Stimulated activated CD4-positive, alpha-beta T cell treated with anti-CD3 and anti-CD28 coated beads, TNF-alpha, amount 100 ng/mL, for 4 hours (primary cell): ENCODE measurements at places on chromosomes 7 and 10.

GRCh38 chr7:80380957-80381356 is 130.9 kb downstream of the GNAT3 start:
- DNase-seq: no peak

DNA sequence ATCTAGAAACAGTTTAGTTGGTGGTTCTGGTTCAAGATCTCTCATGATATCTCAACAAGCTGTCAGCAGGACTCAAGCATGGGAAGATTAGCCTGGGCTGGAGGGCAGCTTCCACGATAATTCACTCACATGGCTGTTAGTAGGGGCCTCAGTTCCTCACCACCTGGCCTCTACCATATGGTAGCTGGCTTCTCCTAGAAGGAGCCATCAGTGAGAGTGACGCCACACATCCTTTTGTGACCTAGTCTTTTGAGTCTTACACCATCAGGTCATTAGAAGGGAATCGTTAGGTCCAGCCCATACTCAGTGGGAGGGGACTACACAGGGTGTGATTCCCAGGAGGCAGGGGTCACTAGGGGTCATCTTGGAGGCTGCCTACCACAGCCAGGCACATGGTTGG is 239.3 kb upstream of the PLPP4 start:
- no peak for DNase-seq

DNA sequence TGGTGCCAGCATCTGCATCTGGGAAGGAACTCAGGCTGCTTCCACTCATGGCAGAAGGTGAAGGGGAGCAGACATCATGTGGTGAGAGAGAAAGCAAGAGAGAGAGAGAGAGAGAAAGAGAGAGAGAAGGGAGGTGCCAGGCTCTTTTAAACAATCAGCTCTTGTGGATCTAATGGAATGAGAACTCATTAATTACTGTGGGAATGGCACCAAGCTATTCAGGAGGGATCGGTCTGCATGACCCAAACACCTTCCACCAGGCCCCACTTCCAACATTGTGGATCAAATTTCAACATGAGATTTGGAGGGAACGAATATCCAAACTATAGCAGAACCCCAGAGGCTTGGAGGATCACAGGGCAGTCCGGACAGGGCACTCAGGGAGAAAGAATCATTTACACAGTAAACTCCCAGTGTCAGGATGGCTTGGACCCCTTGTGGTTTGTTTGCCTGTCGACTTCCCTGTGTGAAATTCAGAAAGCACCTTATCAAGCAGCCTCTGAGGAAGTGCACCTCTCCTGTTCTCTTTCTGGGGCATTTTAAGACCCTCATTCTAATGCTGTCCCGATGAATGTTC is 308.5 kb downstream of the REEP3 start:
- no peak for DNase-seq

GRCh38 chr7:128135515-128136214 is 104.4 kb upstream of the LRRC4 start:
- DNase-seq: peak; percentile 45

- no peak for DNase-seq
Measured at GRCh38 chr10:13851906-13852305, 265.1 kb downstream of the PRPF18 start.

GRCh38 chr10:29183301-29183945 is 105.4 kb upstream of the LYZL1 start:
- no peak for DNase-seq

- DNase-seq: no peak
Measured at GRCh38 chr10:126060261-126060931, 164.0 kb downstream of the FANK1 start.

DNA sequence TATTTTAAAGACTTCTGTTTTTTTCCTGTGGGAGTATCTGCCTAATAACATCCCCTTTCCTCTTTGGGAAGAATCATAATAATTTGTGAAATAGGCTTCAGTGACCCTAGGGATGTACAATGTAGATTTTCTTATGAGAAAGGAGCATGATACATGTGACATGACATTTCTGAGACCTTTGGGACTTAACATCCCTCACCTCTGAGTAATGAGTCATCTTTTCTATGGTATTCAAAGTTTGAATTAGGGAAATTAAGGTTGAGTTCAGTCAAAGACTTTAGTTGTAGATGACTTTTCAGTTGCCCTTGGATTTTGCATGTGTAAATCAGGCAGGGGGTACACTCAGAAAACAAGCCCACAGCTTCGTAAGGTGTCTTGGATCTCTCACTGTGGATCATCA is 14.3 kb downstream of the GRK5 start:
- no peak for DNase-seq

DNA sequence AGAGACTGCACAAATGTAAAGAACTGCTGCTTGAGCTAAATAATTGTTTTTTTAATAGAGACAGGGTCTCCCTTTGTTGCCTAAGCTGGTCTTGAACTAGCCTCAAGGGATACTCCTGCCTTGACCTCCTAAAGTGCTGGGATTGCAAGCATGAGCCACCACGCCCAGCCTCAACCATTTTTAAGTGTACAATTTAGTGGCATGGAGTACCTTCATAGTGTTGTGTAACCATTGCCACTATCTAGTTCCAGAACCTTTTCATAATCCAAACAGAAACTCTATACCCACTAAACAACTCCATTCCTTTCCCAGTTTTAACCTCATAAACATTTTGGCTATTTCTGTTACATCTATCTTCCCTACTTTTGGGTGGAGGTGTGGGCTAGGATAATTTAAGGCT is 6.7 kb downstream of the EIF4H start:
- DNase-seq: no peak

GRCh38 chr10:112797855-112798254 is 152.2 kb upstream of the TCF7L2 start:
- no peak for DNase-seq

GRCh38 chr10:126252884-126253610 is 135.2 kb downstream of the ADAM12 start:
- no peak for DNase-seq

GRCh38 chr7:128453836-128454804 is 1.6 kb upstream of the HILPDA start:
- DNase-seq: no peak

- DNase-seq: no peak
Measured at GRCh38 chr10:64316416-64316815, 795.2 kb downstream of the REEP3 start.

GRCh38 chr7:36851382-36851781 is 127.1 kb upstream of the AOAH start:
- DNase-seq: no peak

DNA sequence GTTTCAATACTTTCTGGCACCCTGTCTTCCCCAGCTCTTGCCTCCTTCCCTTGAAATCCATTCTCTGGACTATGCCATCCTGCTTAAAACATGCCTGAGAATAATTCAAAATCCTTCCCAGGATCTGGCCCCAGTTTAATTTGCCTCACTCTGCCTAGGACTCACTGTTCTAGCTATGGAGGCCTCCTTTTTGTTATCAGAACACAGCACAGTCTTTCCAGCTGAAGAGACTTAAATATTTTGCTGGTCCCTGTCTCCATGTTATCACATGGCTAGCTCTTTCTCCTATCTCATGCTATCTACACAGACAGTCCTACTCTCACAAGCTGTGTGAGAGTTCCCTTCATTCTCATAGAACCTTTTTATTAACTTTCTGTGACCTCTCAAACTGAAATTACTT is 194.8 kb downstream of the RNLS start:
- DNase-seq: no peak

DNA sequence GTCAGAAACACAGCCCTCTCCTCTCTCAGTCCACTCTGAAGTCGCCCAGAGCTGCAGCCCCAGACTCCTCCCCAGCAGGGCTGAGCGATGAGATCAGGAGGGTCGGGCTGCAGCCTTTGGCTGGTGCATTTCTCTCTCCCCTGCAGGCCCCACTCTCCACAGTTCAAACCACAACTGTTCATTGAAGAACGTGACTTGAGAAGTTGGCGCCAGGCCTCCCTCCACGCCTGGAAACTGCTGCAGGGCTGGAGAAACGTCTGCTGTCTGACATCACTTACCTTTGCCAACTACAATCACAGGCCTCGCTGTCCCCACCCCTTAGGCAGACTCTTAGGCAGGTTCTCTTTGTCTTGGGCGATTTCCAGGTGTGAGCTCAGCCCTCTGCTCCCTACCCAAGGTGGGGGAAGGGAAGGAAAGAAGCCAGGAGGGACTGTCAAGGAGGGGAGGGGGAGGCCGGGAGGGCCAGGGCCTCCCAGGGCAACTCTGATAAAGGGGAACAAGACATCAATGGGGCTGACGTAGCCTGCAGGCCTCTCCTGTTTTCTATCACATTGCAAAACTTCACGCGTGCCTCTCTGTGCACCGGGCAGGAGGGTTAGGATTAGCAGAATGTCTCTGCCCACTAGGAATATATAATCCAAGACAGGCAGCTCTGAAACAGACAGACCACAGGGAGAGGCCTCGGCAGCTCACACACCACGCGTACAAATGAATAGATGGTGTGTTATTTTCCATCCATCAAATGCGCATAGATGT is 32.7 kb downstream of the CALML5 start:
- no peak for DNase-seq

DNA sequence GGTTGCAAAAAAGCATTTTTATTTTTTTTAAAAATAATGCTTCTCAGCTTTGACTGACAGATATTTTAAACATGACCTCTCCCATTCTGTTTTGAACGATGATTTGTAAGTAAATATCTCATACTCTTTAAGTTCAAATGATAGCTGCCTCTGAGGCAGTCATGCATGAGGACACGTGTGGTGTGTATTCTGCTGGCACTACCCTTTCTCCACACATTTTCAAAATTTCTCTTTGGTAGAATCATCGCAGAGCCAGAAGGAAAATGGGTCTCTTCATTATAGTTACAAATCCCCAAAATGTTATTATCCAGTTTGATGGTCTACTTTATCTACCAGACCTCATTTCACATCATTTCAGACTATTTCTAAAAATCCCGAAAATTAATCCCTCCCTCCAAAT is 55.1 kb downstream of the FZD1 start:
- no peak for DNase-seq

DNA sequence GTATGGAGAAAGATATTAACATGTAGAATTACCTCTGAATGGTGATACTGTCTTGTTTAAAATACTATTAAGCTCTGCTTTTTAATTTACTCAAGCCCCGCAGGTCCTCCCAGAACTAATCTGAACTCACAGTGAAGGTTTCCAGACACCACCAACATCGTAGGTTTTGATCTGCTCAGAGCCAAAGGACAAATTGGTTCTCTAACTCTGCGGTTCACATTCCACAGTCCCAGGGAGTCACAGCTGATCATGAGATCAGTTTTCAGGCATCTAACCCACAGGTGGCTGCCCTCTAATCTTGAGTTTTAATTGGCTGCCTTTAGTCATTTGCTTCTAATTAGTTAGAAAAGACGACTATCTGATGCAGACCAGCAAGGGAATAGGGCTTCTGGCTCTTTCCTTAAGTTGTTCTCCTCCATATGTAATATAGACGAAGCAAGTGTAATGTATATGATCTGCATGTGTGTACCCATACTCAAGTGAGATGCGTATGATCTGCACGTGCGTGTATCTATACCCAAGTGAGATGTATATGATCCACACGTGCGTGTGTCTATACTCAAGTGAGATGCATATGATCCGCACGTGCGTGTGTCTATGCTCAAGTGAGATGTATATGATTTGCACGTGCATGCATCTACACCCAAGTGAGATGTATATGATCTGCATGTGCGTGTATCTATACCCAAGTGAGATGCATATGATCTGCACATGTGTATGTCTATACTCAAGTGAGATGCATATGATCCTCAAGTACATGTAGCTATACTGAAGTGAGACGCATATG is 331.5 kb upstream of the NPVF start:
- DNase-seq: no peak

GRCh38 chr10:121296881-121297585 is 301.2 kb downstream of the FGFR2 start:
- no peak for DNase-seq

- DNase-seq: no peak
Measured at GRCh38 chr10:49263591-49263990, 35.4 kb upstream of the C10orf71 start.

GRCh38 chr10:119357412-119358151 is 150.2 kb downstream of the GRK5 start:
- DNase-seq: no peak

DNA sequence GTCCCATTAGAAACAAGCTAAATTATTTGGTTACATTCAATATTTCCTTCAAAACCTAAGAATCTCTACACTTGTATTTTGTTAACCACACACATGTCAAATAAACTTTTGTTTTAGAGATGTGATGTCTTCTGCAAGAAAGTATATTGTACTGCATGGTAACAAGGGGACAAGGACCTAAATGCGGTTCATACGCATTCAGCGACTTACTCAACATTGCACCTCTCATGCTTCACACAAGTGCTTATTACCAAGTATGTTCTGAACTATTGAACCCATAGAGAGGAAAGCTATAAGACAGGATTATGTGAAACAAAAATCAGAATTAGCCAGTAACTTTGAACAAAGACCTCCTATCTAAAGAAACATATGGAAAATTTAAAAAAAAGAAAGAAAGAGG is 68.3 kb downstream of the CREB5 start:
- no peak for DNase-seq

DNA sequence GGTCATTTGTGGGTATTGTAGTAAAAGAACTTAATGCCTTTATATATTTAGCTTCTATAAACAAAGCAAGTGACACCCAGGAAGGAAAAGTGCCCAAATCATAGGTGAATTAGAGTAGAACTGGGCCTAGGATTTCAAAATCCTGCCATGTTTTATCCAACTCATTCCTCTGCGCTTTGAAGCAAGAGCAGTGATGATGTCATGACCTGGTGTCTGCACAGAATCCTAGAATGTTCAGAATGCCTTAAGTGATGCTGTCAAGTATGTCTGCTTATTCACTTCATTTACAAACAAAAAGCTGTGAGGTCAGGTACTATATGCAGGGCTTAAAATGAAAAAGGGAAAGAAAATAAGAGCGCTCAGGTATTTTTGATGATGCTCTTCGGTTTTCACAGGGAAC is 737.2 kb upstream of the ANKRD30A start:
- DNase-seq: no peak

- no peak for DNase-seq
Measured at GRCh38 chr10:99908512-99908911, 101.2 kb downstream of the DNMBP start.

GRCh38 chr10:58956926-58957325 is 219.5 kb upstream of the PHYHIPL start:
- DNase-seq: no peak

DNA sequence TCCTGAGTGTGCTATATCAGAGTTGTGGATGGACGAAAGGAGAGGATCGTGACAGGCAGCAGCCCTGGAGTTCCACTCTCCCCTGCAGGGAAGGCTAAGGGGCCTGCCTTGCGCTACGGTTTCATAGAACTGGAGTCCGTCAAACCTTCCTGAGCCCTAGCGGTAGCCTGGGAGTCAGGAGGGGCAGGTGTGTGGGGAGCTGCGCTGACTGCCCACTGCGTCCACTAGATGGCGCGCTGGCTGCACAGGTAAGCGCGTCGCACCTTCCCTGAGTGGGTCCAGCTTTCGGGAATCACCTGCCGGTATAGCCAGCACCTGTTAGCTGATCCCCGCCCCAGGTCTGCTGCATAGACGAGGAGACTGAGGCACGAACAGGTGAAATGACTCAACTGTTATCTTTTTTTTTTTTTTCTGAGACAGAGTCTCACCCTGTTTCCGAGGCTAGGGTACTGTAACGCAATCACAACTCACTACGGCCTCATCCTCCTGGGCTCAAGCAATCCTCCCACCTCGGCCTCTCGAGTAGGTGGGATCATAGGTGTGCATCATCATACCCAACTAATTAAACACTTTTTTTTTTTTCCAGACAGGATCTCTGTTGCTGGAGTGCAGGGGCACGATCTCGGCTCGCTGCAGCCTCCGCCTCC is 20.2 kb upstream of the BAIAP2L1 start:
- peak; percentile 32 for DNase-seq
